ENCODE measurements at places on chromosomes 1 and 21.

- no peaks in the 10 kb centered on the region for H3K36me3 ChIP-seq
- no peak for DNase-seq
- no peaks in the 10 kb centered on the region for H3K27me3 ChIP-seq
- H3K4me3 ChIP-seq = no peak overlapping the region
- H3K4me1 ChIP-seq = no peaks in the 10 kb centered on the region
- H3K27ac ChIP-seq = no peak overlapping the region
Measured at GRCh38 chr1:89794406-89794805, 26.4 kb upstream of the LRRC8D start.

- no peaks in the 10 kb centered on the region for H3K36me3 ChIP-seq
- H3K27ac ChIP-seq = no peak overlapping the region
- H3K4me3 ChIP-seq = no peak overlapping the region
- H3K27me3 ChIP-seq = no peaks in the 10 kb centered on the region
Measured at GRCh38 chr1:6269720-6270400, 9.0 kb upstream of the GPR153 start.

- H3K36me3 ChIP-seq = no peaks in the 10 kb centered on the region
- H3K27me3 ChIP-seq = no peaks in the 10 kb centered on the region
- DNase-seq = no peak
- H3K4me3 ChIP-seq = no peak overlapping the region
Measured at GRCh38 chr1:196277860-196278259, 330.4 kb downstream of the KCNT2 start.

DNA sequence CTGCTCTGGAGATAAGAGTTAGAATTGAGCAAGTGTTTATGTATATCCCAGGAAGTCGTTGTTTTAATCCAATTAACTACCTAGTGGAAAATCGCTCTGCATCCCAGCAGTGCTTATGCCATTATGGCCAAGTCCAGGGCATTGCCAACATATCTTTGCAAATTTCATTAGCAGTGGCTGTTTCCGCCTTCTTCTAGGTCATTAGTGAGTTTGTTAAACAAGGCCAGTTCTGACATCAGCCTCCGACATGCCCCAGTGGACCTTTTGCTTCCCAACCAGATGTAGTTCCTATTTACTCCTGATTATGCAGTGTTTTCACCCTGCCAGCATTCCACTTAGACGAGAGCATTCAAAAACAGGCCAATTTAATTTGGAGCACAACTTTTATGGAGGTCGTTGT is 106.8 kb upstream of the FAM78B start:
- no peaks in the 10 kb centered on the region for H3K36me3 ChIP-seq
- no peak for DNase-seq
- H3K27me3 ChIP-seq = no peaks in the 10 kb centered on the region
- no peaks in the 10 kb centered on the region for H3K4me1 ChIP-seq
